ENCODE measurements at places on chromosomes 16 and 17.

DNA sequence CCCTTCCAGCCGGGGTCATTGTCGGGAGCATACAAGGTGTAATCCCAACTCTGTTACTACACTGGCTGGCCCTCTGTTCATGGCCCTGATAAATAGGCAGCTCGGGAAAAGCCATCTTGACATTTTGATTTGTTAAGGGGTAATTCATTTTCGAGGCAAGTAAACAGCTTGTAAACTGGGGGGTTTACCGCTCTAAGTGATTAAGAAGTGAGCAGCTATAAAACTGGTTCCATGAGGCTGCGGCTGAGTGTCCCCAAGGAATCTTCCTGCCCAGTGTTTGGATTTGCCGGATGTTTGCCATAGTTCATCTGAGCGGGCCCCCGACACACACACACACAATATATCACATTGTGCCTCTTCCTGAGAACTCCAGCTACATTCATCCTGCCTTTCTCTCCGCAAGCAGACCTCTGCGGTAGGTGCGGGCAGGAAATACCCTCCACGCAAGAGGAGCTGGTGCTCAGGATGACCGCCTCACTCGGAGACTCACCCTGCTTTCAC lies 92.2 kb downstream of the SOCS1 start:
- DNase-seq, result no peak

- no peak for DNase-seq
Observed at GRCh38 chr17:76528156-76528527, 9.4 kb downstream of the CYGB start.

DNA sequence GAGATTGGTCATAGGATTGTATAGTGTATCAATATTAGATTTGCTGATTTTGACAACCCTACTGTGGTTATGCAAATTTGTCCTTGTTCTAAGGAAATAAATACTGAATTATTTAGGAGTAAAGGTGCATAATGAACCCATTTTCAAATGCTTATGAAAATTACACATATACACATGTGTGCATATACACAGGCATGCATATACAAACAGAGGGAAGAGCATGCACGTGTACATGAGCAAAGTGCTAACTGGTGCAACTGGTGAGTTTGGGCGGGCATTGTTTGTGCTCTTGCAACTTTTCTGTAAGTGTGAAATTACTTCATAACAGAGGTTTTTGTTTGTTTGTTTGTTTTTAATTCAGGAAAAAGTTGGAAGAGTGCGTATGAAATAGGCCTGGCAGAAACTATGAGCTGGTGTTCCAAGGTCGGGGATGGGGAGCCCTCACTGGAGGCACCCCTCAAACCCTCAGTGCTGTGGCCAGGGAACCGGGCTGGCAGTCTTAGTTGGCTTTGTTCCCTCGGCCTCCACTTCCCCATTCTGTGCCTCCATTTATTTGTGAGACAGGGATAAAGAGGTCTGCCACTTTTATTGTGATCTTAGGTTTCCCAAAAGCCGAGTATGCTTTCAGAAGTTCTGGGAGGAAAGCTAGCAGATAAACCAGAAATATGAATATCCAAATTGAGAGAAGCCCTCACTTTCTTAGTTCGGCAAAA lies 5.8 kb downstream of the DEXI start:
- no peak for DNase-seq

DNA sequence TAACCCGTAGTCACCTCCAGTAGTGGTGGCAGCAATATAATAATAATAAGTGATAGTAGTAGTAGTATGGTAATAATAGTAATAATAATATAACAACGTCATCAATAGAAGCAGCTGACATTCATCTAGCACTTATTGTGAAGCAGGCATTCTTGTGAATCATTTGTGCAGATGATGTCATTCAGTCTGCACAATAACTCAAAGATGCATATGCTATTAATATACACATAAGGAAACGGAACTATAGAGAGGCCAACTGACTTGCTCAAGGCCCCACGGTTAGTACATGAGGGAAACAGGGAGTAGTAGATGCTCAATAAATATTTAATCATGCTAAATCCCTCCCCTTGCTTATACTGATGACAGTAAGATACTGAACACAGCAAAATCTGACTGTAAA lies 35.4 kb upstream of the GAN start:
- DNase-seq, result no peak

DNA sequence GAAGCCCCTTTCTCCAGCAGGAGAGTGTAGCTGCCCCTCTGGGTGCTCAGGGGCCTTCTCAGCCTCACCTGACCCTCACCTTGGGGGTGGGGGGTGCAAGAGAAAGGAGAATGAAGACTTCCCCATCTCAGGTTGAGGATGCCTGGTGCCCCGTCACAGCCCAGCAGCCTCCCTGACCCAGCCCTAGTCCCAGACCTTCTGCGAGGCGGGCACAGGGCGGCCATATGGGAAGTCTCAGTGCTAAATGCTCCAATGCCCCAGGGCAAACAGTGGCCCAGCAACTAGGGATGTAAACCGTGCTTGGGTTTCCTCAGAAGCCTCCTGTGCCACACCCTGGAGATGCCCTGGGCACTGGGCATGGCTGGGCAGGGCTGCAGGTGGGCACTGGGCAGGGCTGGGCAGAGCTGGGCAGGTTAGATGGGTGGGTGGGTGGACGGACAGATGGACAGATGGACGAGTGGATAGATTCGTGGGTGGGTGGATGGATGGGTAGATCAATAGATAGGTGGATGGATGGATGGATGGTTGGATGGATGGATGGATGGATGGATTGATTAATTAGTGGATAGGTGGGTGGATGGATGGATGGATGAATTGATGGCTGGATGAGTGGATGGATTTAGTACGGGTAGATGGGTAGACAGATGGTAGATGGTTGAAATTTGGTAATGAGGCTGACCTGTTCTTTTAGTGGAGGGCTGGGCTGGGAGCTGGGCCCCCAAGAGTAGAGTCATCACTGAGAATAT lies 16.8 kb downstream of the TPSD1 start:
- DNase-seq, result no peak

GRCh38 chr16:71507061-71507460 lies 17.9 kb upstream of the ZNF19 start:
- no peak for DNase-seq

GRCh38 chr17:68910789-68911431 lies 44.3 kb downstream of the ABCA8 start:
- DNase-seq, result no peak

DNA sequence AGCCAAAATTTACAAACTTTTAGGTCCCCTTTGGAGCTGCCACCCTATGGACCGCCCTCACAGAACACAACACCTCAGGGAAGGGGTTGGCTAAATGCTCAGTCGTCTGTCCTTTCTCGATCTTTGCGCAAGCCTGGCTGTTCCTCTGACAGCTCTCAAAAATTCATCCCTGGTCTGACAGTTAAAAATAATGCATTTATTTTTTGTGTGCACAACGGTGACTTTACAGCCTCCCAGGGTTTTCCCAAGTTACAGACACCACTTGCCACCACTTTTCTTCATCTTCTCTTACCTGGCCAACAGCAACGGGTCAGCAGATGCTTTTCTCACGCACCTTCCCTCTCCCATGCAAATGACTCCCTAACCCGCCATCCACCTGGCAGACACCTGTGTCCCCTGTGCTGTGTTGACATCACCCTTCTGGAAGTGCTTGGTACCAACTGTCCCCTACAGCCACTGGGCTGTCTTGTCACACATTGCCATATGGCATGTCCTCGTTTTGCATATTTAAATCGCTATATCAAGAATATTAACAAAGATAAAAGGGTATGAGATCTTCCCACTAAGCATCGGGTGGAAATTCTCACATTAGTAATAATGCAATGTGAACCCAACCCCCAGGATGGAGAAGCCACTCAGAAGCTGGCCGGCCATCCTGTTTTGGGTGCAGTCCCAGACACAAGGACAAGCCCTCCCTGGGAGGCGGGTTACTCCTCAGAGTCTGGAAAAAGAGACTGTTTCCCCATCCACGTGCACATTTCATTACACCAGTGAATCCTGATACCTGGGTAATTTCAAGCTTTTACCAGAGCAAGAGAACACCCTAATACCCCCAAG lies 187.0 kb downstream of the ZFHX3 start:
- DNase-seq, result no peak

Data from GM18507 (cell line).